ENCODE measurements at places on chromosomes 12 and 14.
A peak's percentile ranks its signal among the peaks of the same experiment; 100 is the strongest.

DNA sequence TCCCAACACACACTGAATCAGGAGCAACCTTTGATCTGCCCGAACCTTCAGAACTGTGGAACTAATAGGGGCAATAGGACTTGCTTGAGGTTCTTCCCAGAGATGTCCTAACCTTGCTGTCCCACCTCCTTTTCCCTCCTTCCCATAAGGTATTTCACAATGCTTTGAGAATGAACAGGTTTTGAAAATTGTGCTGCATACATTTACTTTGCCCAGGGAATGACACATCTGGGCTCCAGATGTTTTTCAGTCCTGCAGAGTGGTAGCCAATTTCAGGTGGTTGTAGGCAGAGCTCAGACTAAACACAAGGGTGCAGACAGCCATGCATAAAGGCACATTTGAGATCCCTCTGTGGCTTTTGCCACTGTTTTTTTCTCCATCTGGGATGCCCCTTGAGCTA, 206.7 kb upstream of the PWP1 start:
- DNase-seq: no peak

DNA sequence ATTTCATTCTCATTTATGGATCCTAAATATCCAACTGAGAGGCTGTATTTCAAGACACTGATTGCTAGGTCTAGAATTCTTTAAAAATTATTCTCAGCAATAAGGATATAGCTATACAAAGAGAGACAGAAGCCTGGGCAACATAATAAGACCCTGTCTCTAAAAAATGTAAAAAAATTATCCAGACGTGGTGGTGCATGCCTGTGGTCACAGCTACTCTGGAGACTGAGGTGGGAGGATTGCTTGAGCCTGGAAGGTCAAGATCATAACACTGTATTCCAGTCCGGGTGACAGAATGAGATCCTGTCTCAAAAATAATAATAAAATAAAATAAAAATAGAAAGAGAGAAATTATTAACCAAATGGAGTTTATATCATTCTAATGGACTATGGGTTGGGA, 20.6 kb upstream of the ARID2 start:
- no peak for DNase-seq

- no peak for DNase-seq
These were observed 672.5 kb upstream of the TMEM132C start for GRCh38 chr12:127594351-127594970.

- DNase-seq: no peak
These were observed 40.2 kb downstream of the TFCP2 start for GRCh38 chr12:51132693-51133092.

DNA sequence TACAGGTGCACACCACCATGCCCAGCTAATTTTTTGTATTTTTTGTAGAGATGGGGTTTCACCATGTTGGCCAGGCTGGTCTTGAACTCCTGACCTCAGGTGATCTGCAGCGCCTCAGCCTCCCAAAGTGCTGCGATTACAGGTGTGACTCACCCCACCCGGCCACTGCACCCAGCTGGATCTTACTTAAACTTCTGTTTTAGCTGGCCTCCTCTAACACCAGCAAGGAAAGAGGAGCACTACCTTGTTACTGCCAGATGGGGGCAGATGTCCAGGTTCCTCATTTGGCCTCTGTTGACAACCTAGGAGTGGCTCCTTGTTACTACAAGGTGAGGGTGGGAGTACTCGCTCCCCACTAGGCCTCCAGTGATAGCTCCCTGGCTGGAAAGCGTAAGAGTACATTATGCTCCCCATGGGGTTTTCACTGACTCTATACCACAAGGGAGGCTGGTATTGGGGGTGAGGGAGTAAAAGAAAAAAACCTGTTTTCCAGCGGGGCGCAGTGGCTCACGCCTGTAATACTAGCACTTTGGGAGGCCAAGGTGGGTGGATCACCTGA, 13.2 kb upstream of the ARF6 start:
- DNase-seq: peak; percentile 77

GRCh38 chr12:17503742-17504141, 586.3 kb downstream of the RERGL start:
- no peak for DNase-seq

DNA sequence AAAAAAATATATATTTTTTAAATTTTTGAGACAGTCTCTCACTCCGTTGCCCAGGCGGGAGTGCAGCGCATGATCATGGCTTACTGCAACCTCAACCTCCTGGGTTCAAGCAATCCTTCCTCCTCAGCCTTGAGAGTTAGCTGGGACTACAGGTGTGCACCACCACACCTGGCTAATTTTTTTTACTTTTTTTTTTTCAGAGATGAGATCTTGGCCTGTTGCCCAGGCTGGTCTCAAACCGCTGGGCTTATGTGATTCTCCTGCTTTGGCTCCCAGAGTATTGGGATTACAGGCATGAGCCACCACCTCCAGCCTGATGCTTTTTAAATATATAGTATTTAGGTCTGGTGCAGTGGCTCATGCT, 24.5 kb downstream of the MDM2 start:
- no peak for DNase-seq

DNA sequence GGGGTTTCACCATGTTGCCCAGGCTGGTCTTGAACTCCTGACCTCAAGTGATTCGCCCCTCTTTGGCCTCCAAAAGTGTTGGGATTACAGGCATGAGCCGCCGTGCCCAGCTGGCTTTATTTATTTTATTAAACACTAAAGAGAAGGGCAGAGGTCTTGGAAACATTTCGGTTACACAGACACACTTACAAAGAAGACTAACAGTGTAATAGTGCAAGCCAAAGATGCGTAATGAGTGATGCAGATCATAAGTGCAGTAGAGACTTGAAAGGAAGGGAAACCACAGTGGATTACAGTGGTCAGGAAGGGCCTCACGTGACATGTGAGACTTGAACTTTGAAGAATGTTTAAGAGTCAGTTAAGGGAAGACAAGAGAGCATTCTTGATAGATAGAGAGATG, 33.9 kb upstream of the CDK17 start:
- peak; percentile 68 for DNase-seq

DNA sequence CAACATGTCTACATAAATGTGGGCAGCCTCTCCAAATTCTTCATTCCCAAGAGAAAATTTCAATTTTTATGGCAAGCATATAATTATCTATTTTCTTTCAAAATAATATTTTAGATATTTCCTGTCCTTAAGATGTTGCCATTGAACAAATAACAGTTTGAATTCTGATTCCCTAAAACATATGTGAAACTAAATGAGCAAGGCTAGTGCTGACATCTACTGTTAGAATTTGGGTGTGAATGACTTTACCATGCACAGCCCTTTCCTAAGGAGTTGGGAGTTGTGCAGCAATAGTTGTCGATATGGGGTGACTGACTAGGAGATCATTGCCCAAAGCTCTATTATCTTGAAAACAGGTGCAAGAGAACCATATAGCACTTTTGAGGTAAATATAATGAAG, 108.2 kb upstream of the SLC38A4 start:
- peak; percentile 78 for DNase-seq

DNA sequence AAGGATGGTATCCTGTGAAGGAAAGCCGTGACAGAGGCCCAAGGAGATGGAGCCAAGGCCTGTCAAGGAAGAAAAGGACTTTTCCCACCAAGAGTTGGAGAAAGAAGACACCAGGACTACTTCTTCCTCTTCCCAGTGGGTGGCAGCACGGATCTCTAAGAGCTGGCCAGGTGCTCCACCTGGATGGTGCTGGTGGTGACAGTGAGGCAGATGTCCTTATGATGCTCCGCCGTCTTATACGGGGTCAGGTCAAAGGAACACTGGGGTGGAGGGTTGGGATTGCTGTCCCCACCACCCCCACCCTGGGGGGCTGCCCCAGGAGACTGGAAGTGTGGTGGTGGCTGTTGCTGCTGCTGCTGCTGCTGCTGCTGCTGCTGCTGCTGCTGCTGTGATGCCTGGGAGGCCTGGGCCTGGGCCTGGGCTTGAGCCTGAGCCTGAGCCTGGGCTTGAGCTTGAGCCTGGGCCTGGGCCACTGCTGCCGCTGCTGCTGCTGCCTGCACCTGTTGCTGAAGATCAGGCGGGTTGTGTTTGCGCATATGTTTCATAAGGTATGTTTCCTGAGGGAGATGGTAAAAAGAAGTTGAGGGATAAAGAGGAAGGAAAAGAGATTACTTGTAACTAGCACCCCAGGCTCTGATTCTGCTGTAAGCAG, 4.8 kb upstream of the ING4 start:
- DNase-seq: peak; percentile 3

GRCh38 chr12:92094751-92095161, 50.9 kb downstream of the BTG1 start:
- DNase-seq: peak; percentile 27

DNA sequence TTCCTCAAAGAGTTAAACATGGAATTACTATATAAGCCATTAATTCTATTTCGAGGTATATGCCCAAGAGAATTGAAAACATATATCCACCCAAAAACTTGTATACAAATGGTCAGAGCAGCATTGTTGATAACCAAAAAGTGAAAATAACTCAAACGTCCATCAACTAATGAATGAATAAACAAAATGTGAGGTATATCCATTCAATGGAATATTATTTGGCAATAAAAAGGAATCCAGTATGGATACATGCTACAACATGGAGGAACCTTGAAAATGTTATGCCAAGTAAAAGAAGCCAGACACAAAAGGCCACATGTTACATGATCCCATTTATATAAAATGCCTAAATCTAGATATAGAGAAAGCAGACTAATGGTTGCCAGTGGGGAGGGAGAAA, 36.0 kb downstream of the SLC25A47 start:
- DNase-seq: no peak

DNA sequence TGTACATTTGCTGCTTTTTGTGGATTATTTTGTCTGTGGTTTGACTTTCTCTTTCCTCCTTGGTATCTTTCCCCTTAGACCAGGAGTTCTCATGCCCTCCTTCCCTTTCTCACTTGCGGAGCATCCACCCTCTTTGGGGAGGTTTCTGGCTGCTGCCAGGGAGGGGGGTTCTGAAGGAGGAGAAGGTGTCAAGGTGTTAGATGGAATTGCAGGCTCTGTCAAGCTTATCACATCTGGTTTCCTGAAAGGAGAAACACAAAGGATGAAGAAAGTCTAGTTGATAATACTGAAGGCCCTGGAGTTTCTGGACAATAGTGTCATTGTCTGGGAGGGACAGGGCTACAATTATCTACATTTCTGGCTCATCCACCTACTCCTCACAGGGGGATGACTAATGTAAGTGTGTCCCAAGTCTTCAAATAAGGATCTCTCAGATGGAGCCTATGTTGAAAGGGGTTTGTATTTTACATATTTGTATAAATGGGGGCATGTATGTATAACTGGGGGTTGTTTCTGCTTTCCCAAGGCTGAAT, 217.3 kb upstream of the CCDC196 start:
- no peak for DNase-seq

DNA sequence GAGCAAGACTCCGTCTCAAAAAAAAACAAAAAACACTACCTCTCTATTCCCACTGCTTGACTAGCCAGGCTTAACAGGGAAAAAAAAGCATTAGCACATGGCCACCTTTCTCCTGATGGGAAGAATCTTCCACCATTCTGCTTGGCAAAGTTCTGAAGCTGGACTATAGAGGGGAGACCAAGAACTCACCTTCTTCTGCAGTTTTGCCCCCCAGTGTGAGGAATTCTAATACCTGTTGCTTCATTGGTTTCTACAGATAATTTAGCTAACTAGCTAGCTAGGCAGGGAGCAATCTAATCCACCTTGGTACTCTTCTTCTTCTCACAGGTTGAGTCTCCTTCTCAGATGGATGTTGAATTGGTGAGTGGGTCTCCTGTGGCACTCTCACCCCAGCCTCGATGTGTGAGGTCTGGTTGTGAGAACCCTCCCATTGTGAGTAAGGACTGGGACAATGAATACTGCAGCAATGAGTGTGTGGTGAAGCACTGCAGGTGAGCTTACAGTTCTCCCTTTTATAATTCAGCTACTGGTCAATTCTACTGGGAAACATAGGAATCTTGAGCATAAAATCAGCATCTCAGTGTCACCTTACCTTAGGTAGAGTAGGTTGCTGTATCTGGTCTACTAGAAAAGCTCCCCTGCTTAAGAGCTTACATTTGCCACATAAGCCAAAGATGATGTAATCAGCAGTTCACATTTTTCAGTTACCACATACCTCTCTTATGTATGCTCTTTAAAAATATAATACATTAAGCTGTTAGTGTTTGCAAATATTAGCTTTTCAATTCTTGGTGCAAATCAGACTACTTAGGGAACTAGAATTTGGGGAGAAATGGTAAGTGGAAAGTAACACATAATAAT, 16.0 kb downstream of the METTL3 start:
- DNase-seq: peak; percentile 49

- no peak for DNase-seq
These were observed 335.9 kb downstream of the AEBP2 start for GRCh38 chr12:19775241-19775640.

DNA sequence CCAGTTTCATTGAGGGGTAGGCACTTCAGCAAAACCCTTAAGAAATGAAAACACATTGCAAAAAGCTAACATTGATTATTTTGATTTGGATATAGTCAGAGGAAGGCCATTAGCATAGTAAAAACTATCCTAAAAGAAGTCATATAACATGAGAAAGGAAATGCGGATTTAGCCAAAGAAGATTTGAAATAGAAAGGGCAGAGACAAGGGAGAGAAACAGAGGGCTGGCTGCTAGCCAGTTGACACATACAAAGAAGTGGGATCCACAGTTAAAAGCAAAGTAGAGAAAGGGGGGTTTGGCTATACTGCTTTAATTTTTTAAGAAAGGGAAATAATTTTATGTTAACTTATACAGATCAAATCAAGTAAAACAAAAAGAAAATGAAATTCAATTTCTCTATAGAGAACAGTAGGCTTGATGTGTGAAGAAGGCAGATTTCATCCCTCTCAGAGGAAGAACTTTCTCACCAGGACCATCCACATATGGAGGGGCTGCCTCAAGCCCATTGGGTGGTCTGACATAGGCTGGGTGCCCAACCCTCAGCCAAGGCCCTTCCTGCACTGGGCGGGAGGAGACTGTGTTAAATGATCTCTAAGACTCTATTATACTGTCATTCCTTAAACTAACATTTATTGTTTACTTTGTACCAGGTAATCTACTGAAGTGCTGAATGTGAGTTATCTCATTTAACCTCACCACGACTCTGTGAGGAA, 420.3 kb downstream of the CCDC91 start:
- no peak for DNase-seq

GRCh38 chr12:84016956-84017355, 895.6 kb downstream of the SLC6A15 start:
- DNase-seq: no peak

- DNase-seq: no peak
These were observed 23.4 kb downstream of the DLK1 start for GRCh38 chr14:100749967-100750597.

GRCh38 chr14:55103005-55103640, 25.9 kb upstream of the LGALS3 start:
- peak; percentile 97 for DNase-seq

- peak; percentile 76 for DNase-seq
These were observed 20.7 kb downstream of the GCH1 start for GRCh38 chr14:54881761-54882401.

DNA sequence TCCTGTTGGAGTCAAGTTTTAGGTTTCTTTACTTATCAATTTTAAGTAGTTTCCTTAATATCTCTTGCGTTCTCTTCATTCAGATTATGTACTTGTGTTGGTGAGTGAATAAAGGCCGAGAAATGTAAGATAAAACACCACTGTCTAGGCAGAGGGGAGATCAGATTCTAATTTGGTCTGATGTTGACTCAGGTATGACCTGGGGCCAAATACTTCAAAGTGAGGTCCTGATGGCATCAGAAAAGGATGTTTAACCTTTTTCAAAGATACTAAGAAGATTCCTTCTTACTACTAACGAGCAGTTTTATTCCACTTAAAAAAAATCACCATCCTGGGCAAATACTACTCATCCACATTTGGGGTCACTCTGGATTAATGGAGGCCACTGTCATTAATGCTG, 26.9 kb downstream of the APPL2 start:
- DNase-seq: no peak
